ENCODE measurements at places on chromosomes 6 and 20.

DNA sequence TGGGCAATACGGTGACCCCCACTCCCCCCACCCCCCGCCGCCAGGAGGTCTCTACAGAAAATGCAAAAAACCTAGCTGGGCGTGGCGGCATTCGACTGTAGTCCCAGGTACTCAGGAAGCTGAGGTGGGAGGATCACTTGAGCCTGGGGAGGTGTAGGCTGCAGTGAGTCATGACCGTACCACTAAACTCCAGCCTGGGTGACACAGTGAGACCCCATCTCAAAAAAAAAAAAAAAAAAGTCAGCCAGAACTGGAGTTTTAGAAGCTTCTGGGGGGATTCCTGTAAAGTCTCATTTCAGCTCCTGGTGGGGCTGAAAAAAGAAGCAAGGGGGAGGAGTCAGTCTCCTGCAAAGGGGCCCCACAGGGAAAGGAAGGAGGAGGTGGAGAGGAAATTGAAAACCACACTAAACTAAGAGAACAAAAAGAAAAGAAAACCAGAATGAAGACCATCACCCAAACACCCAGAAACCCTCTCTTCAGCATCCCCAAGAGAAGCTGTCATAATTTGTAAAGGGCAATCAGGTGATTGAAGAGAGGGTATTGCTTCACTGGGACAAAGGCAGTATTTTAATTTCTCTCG is 50.4 kb downstream of the NOL4L start:
- DNase-seq = no peak

DNA sequence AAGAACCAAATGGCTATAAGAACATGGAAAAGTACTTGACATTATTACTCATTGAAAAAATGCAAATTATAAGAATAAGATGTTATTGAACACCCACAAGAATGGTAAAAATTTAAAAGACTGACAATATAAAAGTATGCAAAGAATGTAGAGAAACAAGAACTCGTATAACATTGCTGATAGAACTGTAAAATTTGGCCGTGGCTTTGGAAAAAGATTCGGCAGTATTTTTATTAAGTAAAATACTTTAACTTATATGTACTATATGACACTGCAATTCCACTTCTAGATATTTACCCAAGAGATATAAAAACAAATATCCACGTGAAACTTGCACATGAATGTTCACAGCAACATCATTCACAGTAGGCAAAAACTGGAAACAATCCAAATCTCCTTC is 239.2 kb downstream of the TPBG start:
- no peak for DNase-seq

DNA sequence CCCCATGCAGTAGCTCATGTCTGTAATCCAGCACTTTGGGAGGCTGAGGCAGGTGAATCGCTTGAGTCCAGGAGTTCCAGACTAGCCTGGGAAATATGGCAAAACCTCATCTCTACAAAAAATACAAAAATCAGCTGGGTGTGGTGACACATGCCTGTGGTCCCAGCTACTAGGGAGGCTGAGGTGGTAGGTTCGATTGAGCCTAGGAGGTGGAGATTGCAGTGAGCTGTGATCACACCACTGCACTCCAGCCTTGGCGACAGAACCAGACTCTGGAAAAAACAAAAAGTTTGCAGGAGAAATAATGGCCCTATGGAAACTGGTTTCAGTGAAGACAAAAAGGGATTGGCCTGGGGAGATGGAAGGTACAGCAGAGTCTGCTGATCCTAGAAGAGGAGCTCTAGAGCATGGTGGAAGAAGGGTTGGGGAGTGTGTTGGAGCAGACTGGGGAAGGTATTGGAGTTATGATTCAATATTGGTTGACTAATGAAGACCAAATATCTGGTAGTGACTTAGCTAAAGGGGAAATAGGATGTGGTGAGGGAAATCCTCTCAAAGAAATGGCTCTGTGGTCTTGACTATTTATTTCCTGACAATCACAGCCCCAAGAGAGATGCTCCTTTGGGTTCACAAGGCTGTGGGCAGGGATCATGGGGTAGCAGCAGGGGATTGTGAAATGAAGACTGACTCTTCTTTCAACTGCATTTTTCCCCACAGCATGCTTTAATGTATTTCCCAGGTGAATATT is 281.9 kb downstream of the UTRN start:
- no peak for DNase-seq

DNA sequence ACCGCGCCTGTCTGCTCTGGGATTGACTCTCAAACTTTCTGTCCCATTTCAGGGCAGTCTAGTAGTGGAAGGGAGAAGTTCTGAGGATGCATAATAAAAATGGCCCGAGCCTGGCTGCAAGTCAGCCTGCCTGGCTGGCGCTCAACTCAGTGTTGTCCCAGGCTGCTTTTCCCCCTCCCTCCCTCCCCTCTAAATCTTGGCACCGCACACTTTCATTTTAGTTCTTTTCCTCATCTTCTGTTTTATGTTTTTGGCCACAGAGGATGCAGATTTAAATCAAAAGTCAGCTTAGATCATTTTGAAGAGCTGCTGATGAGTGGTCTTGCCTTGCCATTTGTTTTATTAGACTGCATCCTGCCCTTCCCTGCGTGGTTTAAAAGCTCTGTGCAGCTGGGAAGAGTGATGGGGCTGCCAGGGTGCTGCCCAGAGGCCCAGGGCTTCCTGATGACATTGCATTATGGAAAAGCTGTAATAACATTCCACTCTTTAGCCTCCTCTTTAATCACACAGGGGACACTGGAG is 6.5 kb upstream of the UQCC2 start:
- no peak for DNase-seq

DNA sequence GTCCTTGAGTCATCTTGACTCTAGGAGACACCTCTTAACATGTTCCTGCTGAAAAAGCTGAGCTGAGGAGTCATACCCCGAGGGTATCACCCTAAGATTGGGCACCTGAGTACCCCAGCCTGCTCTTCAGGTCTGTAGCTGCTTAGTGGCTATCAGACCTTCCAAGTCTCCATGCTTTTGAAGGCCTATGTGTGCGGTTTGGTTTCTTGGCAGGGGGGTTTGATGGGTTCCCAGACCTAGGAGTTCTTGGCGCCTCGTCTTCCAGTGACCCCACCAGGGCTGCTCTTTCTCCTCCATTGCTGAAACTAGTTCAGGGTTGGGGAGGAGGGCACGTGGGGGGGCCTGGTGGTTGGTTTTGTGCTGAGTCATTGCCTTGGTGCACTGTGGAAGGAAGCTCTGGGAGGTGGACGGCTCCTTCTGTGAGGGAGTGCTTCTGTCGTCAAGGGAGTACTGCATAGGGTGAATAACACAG is 20.1 kb downstream of the IGF2R start:
- DNase-seq = no peak

DNA sequence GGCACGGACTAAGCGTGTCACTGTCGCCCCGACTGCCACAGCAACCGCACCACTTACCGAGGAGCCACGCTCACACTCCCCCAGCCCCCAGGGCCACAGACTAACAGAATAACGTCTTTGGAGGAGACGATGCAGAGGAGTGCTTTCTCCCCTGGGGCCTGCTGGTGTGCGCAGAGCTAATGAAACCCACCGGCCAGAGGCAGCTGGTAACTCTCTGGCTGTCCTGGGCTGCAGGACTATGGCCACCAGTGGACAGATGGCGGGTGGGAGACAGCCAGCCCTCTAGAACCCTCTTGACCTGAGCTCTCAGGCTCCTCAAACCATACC is 228.0 kb downstream of the DLL1 start:
- no peak for DNase-seq

GRCh38 chr6:106763361-106763760 is 134.0 kb downstream of the QRSL1 start:
- DNase-seq = no peak

GRCh38 chr6:153621491-153621890 is 417.5 kb upstream of the OPRM1 start:
- DNase-seq = no peak

- DNase-seq = no peak
Measured at GRCh38 chr20:46595933-46596332, 45.5 kb upstream of the OCSTAMP start.

All from right renal pelvis (tissue), 4 donors.